ENCODE measurements at places on chromosomes 13 and 19. TPM values are rescaled to one million over a fixed set of nuclear protein-coding genes. Genes with fewer than 3 reads are reported as not detected.

Gene GPALPP1
- total RNA-seq: 23.5 TPM

Gene SHISA7
- total RNA-seq: not detected

Gene PBX4
- total RNA-seq: not detected

Gene ZFR2
- not detected for total RNA-seq

Gene KLK6
- not detected for total RNA-seq

Gene FUT1
- 6.6 TPM for total RNA-seq

Gene BORCS8
- 21.4 TPM for total RNA-seq

Gene ZNF549
- 1.6 TPM for total RNA-seq

Gene NRTN
- not detected for total RNA-seq

Gene TNFSF9
- total RNA-seq: 1.0 TPM

Gene SPACA4
- total RNA-seq: not detected

Gene ZNF433
- total RNA-seq: 1.4 TPM

Gene RGS9BP
- total RNA-seq: 0.20 TPM

Gene DHRS12
- total RNA-seq: 10.3 TPM

Gene CLDN10
- total RNA-seq: not detected

Gene METTL21C
- not detected for total RNA-seq

Gene LRFN3
- total RNA-seq: 4.5 TPM

Gene NLRP4
- not detected for total RNA-seq

Gene PPP1R13L
- total RNA-seq: 20.8 TPM

Gene PSMD8
- 310 TPM for total RNA-seq

Gene ADGRE1
- not detected for total RNA-seq

Gene SMIM17
- total RNA-seq: not detected

Gene NALCN
- total RNA-seq: 4.9 TPM

Gene GSX1
- not detected for total RNA-seq

Gene CYP4F11
- not detected for total RNA-seq

Gene PCDH20
- total RNA-seq: not detected

Gene PTH2
- not detected for total RNA-seq

Gene CELF5
- total RNA-seq: not detected

Gene NLRP11
- not detected for total RNA-seq

Gene VSTM1
- not detected for total RNA-seq

Gene COMMD6
- 54.2 TPM for total RNA-seq

Gene BCKDHA
- total RNA-seq: 34.5 TPM

All from mammary microvascular endothelial cell (primary cell).